ENCODE measurements at places on chromosomes 5 and 9.

DNA sequence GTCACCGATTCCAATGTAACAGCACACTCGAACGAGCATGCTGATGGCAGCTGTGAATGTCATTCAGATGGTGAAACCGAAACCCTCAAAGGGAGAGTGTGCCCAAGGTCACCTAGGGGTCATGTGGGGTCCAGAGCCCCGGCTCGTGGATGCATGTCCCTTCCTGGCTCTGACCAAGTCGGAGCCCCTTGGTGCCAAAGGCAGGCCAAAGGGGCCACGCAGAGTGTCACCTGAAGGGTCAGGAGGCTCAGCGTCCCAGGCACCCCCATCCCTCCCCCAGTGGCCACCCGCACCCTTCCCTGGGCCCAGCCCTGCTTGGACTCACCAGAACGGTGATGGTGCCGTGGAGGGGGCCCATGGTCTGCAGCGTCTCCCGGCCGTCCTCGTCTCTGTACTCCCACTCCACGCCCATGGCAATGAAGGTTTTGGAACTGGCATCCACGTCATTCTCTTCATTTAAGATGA is 69.5 kb downstream of the ZNF354C start:
- no peak for DNase-seq

GRCh38 chr5:3034449-3034848 is 283.0 kb upstream of the IRX2 start:
- no peak for DNase-seq

- DNase-seq, result no peak
Measured at GRCh38 chr5:64742821-64743220, 25.7 kb downstream of the SREK1IP1 start.

DNA sequence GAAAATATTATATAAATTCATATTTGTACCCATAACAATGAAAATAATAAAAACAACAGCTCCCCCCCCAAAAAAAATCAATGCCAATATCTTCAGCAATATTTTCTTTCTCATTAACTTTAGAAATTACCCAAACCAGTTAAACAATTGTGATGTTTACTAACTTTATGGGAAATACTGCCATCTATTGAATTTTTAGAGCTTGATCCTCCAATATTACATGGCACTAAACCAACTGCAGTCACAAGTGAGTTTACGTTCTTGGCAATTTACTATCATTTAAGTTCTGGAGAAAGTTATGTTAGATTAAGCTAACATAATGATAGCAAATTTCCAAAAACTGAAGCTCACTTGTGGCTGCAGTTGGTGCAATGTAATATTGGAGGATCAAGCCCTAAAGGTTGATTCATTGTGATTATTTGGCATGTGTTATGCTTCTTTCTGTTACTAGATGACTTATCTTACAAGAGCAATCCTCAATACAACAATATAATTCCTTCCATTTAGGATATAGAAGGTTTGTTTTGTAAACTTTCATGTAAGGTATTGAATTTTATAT is 379.5 kb downstream of the CDH18 start:
- no peak for DNase-seq

GRCh38 chr9:7324152-7324598 is 475.4 kb downstream of the DMAC1 start:
- DNase-seq, result no peak

DNA sequence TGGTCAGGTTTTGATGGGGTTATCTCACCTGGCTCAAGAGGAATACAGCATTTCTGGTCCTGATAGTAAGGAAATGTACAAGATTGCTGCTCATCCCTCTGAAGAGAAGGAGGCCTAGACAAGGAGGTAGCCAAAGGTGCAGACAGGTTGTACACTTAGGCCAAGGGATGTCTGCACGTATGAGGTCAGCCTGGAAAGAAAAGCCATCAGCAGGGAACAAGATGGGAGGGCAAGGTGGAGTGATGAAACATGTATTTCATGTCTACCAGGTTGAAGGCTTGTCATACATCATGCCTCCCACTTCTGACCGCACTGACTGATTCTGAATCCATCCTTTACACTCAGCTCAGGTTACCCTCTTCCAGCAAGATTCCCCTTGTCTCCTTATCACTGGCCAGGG is 296.8 kb upstream of the VLDLR start:
- DNase-seq, result no peak

DNA sequence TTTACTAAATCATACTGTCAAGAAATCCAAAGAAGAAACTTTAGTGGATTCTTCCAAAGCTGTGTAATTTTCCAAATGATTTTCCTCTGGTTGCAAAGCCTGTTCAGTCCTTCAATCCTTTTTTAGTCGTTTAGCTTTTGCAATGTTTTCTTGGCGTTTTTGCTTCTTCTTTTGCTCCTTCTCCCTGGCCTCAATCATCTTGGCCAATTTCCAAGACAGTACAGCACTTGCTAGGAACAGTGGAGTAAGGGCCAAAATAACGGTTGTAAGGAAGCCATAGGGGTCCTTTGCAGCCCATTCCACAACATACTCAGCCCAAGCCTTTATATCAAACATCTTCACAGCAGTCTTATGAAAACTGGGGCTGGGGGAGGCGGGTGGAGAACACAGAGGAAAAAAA is 2.4 kb downstream of the SMIM15 start:
- no peak for DNase-seq

DNA sequence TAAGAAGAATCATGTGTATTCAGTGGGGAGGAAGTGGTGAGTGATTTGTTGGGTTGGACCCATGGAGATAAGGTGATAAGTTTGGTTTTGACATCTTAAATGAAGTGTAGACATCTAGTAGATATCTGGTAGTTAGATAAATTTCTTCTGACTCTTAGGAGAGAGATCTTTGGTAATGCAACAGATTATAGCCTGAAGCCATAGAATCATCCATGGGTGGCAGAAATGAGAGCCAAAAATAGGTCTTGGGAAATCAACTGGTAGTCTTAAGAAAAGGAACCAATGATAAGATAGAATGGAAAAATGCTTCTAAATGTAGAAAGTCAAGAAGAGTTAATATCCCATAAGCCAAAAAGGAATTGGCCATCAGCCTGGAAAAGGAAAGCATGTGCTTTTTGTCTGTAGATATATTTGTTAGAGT is 532.7 kb upstream of the GRAMD2B start:
- no peak for DNase-seq

GRCh38 chr9:132439153-132439552 is 29.1 kb downstream of the CFAP77 start:
- DNase-seq, result no peak

- DNase-seq, result no peak
Measured at GRCh38 chr5:159202151-159202550, 7.2 kb downstream of the RNF145 start.

- DNase-seq, result no peak
Measured at GRCh38 chr9:107624234-107624948, 134.8 kb upstream of the KLF4 start.

GRCh38 chr9:85909390-85909789 is 31.6 kb upstream of the NAA35 start:
- DNase-seq, result no peak

DNA sequence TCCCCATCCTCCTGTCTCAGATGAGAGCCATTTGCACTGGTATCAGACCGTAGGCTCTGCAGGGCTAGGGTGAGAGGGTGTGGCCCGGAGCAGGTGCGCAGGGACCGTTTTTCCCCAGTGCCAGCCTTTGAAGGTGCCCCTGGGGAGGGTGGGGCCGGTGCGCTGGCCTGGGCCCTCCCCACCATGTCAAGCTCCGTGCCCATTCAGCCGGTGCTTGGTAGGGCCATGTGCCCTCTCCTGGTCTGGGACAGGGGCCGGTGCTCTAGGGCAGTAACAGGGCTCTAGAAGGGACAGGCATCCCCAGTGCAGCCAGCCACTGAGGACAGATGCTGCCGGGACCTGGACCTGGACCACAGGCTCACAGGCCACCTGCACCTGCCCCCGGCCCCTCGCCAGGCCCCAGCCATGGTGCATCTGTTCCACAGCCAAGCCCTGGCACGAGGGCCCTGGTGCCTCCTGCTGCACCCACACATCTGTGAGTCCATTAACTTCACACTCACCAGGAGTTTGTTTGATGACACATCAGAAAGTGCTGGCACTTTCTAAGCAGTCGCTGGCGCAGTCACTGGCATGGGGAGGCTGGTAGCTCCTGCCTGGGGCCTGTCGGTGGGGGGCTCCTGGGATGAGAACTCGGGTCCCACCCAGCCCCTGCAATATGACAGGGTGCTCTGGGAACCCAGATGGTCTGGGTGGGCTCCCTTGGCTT is 5.0 kb upstream of the QRFP start:
- no peak for DNase-seq

DNA sequence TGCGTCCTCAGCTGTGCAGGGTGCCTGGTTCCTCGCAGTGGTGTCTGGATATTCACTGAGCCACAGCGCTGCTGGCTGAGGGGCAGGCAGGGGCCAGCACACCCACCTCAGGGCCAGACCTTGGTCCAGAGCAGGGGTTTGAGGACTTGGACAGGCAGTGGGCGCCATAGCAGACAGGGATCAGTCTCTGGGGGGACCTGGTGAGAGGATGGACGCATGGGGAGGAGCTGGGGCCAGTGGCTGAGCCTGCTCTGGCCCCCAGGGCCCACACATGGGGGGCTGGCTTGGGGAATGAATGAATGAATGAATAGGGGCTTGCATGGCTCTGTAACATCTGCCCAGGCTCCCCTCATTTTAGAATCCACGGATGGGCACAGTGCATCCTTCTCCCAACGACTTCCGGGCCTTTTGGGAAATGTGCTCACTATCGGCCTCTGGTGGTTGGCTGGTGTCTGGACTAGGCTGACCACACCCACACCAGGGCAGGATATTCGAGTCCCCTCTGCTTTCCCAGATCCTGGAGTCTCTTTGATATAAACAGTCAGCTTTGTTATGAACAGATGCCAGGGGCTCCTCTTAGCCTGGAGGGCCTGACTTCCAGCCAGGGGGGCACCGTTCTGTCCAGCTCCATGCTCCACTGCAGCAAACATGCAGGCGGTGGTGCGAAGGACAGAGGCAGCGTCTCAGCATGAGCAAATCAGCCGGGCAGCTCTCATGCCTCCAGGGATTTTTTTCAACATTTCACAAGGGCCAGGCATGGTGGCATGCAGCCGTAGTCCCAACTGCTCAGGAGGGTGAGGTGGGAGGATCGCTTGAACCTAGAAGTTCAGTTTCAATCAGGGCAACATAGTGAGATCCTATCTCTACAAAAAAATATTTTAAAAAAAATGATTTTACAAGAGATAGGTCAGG is 62.6 kb downstream of the NEK6 start:
- DNase-seq, result peak; percentile 59

DNA sequence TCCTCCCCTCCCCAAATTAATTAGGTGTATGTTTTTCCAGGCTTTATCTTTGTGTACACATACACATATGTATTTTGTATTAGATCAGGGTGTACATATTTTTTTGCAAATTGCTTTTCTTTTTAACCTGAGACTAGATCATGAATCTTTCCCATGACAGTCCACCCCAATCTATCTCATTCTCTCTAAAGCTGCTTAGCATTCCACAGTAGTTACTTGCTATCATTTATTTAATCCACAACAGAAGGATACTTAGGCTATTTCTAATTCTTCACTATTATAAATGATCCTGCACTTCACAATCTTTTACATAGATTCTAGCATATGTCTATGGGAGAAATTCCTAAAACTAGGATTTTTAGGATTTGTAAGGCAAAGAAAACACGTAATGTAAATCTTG is 43.9 kb downstream of the SH3RF2 start:
- no peak for DNase-seq

- no peak for DNase-seq
Measured at GRCh38 chr5:53900677-53901076, 340.2 kb downstream of the NDUFS4 start.

- DNase-seq, result no peak
Measured at GRCh38 chr5:73682176-73682575, 56.2 kb downstream of the ARHGEF28 start.

- DNase-seq, result no peak
Measured at GRCh38 chr5:126043688-126044087, 379.5 kb upstream of the GRAMD2B start.

DNA sequence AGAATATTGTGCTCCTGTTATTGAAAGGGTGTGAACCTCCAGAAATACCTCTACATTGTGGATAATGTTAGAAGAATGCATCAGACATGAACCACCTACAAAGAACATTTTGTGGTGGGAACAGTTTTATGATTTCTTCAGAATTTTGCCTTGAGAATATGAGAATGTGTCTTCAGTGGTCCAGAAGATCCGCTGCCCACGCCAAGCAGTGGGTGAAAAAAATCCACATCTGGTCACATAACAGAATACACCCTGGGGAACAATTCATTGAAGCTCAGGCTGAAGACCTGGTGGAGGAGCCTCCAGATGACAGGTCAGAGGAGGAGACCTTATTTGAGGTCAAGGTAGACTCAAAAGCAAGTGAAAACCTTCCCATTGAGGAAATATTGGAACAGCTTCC is 69.1 kb downstream of the DEPDC1B start:
- DNase-seq, result no peak

- DNase-seq, result no peak
Measured at GRCh38 chr9:71895117-71895516, 15.9 kb downstream of the ABHD17B start.

DNA sequence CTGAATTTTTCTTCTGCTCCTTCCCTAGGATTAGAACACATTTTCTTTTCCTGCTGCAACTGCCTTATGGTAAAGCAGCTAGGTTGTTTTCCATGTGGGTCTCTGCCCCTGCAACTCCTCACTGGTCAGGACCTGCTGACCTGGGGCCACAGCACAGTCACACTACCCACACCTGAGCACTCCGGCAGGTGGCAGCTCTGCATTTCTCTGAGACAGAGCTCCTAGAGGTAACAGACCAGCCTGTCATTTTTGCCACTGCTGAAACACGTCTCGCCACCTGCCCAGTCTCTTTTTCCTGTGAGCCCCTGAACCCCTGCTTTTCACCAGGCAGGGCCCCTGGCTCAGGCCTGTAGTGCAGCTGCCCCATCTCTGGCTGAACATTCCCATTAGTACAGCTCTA is 609.6 kb downstream of the HINT1 start:
- no peak for DNase-seq

GRCh38 chr9:92266486-92266885 is 27.0 kb downstream of the IARS1 start:
- no peak for DNase-seq

DNA sequence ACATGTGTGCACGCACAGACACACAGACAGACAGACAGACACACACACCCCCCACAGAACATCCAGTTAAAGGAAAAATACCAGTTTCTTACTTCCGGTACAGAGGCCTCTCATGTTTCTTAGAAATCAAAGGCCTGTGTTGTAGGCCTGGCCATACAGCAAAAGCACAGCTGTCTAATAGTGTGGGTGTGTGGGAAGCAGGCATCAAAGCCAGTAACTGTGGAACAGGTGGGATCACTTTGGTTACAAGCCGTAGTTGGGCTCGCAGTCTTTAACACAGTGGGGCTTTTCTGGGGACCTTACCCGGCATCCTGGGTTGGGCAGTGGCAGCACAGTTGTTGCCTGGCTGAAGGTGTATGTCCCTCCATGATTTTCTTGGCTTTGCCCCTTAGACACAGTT is 55.2 kb downstream of the FBXL7 start:
- no peak for DNase-seq

Data from progenitor cell of endocrine pancreas (in vitro differentiated cells).